ENCODE measurements at places on chromosomes 5 and 9.

GRCh38 chr9:25350011-25350410, 328.2 kb downstream of the TUSC1 start:
- no peak for DNase-seq

DNA sequence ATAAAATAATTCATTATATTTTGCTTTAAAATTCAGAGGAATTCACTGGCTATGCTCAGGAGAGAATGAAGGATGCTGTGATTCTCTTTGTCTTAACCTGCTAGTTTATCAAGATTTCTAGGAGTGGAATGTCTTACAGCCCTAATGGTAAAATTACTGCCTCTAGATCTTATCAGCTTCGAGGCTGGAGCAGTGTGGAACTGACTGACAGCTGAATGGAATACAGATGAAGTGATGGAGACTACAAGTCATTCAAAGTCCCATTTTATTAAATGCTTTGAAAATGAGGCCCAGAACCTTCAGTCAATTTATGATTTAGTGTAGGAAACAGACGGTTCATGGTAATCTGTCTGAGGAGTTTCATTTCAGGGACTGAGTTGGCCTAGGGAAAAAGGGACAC, 202.1 kb downstream of the RFX3 start:
- DNase-seq, result no peak

DNA sequence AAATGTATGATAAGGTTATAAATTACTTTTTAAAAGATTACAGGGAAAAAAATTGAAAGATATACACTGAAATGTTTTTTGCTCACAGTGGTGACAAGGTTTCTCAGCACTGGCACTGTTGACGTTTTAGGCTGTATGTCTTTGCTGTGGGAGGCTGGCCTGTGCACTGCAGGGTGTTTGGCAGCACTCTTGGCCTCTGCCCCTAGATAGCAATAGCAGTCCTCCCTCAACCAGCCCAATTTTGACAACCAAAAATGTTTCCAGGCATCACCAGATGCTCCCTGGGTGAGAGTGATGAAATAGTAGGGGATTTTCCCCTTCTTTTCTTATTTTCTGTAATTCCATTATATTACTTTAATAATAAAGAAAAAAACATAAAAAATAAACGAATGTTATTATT, 3.3 kb downstream of the CD274 start:
- DNase-seq, result no peak

DNA sequence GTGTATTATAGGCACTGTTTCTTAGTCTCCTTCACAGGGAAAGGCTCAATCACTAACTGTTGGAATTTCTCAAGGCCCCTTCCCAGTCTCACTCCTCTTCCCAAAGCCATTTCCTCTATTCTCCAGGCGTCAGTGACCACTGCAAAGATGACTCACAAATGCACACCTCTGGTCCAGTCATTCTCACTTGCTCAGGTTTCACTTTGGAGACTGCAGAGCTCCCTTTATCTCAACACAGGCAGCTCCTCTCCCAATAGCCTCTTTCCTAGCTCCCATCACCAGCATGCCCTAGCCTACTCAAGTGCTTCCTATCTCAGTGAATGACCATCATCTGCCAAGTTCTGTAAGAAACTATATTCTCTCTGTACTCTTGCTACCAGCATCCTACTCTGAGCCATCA, 323.6 kb downstream of the NTRK2 start:
- no peak for DNase-seq

GRCh38 chr5:149114403-149115312, 26.6 kb upstream of the ABLIM3 start:
- peak; percentile 53 for DNase-seq

GRCh38 chr9:36930941-36931340, 103.1 kb downstream of the PAX5 start:
- no peak for DNase-seq

GRCh38 chr5:173890195-173890991, 2.2 kb downstream of the CPEB4 start:
- DNase-seq, result no peak

DNA sequence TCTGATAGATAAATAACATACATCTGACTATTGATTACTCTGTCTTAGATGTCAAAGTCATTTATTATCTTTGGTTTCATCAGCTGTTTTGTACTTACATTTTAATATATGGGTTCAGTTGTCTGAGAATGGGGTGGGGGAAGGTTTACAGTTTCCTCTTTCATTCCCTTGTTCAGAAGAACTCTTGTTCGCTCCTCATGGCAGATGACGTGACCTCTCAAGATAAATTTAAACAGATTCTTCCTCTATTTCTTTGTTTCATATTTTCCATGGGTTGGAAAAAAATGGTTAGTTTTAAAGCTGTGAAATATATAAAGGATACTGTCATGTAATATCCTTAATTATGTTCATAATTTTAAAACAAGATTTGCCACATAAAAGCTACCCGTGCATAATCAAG, 61.4 kb downstream of the TSSK1B start:
- DNase-seq, result no peak

DNA sequence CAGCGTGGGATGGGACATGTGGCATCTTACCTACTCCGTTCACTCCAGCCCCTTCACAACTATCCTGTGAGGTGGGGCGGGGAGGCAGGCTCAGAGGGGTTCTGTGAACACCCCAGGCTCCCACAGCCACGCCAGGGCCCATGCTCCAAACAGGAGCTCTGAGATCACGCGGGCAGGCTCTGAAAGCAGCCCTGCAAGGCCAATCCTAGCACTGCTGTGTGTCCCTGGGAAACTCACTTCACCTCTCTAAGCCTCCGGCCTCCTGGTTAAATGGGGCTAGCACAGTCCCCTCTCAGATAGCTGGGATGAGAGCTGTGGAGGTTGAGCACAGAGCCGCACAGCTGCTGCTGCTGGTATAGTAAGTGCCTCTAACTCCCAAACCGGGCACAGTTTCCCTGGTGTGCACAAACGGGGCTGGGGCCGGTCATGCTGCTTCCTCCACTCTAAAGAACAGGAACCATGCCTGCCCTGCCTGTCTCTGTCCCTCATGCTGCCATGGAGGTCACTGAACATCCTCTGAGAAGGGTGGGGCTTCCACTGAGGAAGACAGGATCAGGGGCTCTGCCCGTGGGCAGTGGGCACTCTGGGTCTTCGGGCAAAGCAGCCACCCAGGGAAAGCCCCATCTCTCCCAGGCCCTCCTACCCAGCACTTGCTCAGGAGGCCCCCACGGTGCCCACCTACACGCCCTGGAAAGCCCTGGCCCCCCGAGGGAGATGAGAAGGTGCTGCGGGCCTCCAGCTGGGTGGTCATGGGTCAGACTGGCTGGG, 13.0 kb upstream of the ASS1 start:
- DNase-seq, result no peak

DNA sequence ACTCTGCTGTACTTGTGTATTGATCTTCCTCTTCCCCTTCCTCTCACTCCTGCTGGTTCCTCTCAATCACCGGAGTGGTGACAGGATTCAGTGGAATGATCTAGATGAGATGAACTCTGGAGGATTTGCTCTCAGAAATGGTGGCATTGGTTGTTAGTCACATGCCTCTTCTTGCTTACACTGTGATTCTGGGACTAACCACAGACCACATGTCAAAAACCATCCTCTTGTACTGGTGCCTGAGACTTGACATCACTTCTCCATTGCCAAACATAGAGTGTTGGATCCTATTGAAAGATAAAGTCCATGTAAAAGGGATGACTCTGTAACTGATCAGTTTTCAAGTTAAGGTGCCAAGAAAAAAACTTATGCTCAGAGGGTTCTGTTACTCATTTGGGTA, 506.5 kb downstream of the DMAC1 start:
- DNase-seq, result no peak

Data from left renal pelvis (tissue), 4 donors.